ENCODE measurements at places on chromosomes 4 and X. TPM values are rescaled to one million over a fixed set of nuclear protein-coding genes. Genes with fewer than 3 reads are reported as not detected.

CYSLTR1 gene
- 0.49 TPM for total RNA-seq

DCAF16 gene
- 24.0 TPM for total RNA-seq

SPIN2B gene
- 15.3 TPM for total RNA-seq

BBS12 gene
- 3.7 TPM for total RNA-seq

PRRG1 gene
- 13.8 TPM for total RNA-seq

ADGRA3 gene
- total RNA-seq, result 60.6 TPM
